ENCODE measurements at places on chromosomes 6 and 20.

- no peak for DNase-seq
Observed at GRCh38 chr6:125753218-125753936, 3.9 kb downstream of the HEY2 start.

DNA sequence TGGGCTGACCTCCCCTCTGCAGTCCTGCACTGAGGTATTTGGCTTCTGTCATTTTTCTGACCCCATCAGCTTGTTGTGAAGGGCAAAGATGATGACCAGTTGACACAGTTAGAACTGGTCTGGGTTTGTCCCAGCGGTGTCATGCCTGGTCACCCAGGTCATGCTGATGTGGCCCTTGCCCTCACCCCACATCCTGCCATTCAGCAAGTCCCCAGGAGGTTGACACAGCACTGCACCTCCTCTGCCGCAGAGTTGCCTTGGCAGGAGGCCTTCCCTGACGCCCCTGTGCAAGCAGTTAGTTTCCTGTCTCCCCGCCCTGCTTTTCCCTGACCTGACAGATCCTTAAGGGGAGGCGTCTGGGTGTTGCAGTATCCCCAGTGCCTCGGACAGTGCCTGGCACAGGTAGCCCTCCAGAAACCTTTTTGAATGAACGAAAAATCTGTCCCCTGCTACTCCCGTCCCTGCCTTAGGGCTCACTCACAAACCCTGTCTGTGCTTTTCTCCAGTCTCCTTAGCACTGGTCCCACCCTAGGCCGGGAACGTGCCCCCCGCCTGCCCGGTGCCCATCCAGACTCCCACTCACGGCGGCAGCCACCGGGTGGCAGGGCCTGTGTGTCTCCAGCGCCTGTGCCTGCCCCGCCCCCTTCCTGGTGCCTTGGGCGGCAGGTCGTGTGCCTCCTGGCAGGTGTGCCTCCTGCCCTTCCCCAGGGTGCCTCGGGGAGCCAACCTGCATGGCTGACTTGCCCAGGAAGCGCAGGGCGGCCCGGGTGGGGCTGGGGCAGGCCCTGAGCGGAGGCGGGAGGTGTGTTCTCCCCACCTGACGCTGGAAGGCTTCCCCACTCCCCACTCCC, 146.3 kb upstream of the RNF24 start:
- no peak for DNase-seq

DNA sequence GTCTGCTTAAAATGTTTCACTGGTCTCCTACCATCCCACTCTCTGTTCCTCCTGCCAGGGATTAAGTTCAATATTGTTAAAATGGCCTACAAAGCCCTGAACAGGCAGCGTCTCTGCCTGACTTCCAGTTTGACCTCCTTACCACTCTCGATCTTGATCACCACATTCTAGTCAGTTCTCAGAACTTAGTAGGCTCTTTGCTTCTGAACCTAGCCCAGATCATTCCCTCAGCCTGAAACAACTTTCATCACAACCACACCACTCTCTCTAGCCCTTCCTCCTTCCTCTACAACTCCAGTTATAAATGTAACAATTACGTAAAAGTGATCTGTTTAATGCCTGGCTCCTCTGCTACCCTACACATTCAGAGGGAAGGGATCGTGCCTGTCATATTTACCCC, 53.3 kb downstream of the ATG5 start:
- DNase-seq = no peak

- no peak for DNase-seq
Observed at GRCh38 chr6:14784596-14785492, 461.0 kb upstream of the JARID2 start.

GRCh38 chr6:109466212-109466923, 10.8 kb upstream of the MICAL1 start:
- DNase-seq = no peak

DNA sequence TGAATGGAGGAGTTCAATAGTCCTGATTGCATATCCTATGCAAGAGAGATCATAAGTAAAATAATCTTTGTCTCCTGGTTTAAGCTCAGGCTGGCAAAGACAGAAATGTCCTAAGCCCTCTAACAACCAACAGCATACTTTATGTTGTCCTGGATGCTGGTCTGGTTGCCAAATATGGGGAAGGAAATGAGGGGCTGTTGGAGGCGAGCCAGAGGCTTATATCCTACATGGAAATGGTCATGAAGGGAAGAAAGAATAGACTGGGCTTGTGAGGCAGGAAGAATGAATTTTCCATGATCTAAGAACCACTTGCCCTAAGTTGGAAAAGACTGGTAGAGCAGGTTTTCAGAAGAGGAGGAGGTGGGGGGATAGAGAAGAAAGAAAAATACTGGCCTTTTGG, 237.1 kb downstream of the SMOC2 start:
- no peak for DNase-seq

GRCh38 chr6:166959911-166960608, 3.7 kb upstream of the RNASET2 start:
- DNase-seq = no peak

GRCh38 chr6:53161481-53162009, 12.9 kb upstream of the GCM1 start:
- no peak for DNase-seq

DNA sequence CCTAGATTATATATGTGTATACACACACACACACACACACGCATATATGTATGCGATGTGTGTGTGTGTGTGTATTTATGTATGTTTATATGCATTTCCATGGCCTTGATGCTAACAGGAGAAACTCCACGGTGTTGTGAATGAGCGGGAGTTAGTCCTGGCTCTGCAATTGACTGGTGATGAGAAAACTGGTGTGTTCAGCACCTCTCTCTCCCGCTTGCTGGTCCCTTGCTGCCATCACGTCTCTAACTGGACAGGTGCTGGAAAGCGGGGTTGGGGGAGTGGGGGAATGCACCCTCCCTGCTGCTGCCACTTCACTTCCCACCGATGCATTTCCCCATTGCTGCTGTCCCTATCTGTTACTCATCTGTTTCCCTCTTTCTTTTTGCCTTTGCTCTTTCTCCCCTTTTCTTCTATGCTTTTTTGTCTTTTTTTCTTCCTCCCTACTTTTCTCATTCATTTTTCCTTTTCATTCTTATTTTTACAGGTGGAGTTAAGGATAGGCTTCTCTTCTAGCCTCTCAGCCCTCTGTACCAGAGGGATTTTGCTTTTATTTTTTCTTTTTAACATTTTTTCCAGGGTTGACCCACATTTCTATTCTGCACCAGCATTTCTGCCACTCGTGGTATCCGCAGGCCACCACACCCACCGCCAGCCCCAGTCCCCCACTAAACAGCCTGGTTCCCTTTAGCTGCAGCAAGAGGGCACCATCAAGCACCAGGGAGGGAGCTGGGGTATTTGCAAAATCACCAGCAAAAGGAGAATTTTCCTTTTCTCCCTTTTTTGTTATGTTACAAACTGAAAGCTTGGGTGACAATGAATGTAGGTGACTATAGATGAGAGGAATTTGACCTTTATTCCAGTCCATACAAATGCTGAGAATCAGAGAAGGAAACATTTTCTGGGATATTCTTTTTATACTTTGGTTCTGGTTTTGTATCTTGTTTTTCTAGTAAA, 115.6 kb downstream of the TCP11 start:
- no peak for DNase-seq

DNA sequence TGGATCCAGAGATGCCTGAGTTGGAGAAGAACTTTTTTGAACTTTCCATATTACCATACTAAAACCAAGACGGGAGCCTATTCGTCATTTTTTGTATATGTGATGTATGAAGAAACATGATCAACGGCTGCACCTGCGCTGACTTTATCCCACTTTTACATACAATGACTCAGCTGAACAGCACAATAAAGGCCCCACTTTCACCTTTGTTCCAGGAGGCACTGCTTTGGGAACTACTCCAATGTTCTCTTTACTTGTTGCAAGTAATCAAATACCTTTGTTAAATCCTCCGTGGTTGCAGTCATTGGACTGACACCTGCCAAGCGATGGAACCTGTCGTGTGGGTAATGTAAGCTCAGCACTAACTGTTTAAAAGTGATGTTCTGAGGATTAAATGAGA, 17.3 kb upstream of the BTN3A2 start:
- no peak for DNase-seq

- DNase-seq = no peak
Observed at GRCh38 chr6:167013067-167013466, 13.9 kb downstream of the CEP43 start.

- no peak for DNase-seq
Observed at GRCh38 chr6:158387578-158387977, 75.3 kb downstream of the TULP4 start.

DNA sequence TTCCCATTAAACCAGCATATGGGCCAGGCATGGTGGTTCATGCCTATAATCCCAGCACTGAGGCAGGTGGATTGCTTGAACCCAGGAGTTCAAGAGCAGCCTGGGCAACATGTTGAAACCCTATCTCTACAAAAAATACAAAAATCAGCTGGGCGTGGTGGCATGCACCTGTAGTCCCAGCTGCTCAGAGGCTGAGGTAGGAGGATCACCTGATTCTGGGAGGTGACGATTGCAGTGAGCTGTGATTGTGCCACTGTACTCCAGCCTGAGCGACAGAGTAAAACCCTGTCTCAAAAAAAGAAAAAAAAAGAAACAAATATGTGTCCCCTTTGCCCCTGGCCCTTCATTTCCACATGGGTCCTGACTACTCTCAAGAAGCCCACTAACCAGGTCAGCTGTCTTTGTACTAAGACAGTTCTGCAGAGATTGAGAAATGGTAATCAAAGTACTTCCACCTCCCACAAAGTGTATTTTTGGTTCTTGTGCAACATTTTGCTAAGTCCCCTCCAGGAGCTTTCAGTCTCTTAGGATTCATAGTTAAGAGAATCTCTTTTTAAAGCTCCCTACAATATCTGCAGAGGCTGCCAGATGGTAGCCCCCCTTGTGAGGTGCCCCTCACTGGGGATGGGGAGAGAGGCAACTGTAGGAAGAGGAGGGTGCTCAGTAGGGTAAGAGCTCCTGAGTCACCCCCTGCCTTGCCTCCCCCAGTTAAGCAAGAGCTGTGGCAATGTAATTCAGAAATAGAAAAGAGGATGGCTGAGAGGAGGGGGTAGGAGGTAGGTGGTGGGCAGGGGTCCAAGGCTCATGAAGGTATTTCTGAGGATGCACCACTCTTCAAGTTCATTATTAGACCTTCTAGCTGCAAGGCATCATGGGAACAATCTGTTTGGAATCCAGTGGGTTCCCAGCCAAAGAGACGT, 16.5 kb upstream of the WFDC2 start:
- DNase-seq = no peak

DNA sequence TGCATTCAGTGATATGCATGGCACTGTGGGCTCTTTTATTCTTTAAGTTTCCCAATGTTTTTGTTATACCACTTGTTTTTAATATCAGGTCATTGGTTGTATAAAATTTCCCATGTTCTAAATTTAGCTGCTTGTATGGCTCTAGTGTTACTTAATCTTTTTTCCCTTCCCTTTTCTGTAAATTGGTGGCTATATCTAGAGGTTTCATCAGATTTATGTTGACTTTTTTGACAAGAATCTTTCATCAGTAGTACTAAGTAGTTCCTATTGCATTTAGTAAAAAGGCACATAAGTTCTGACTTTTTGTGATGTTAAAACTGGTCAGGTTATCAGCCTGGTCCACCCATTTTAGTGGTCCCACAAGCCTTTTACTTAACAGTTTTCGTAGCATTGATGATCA, 51.1 kb downstream of the MMS22L start:
- no peak for DNase-seq

DNA sequence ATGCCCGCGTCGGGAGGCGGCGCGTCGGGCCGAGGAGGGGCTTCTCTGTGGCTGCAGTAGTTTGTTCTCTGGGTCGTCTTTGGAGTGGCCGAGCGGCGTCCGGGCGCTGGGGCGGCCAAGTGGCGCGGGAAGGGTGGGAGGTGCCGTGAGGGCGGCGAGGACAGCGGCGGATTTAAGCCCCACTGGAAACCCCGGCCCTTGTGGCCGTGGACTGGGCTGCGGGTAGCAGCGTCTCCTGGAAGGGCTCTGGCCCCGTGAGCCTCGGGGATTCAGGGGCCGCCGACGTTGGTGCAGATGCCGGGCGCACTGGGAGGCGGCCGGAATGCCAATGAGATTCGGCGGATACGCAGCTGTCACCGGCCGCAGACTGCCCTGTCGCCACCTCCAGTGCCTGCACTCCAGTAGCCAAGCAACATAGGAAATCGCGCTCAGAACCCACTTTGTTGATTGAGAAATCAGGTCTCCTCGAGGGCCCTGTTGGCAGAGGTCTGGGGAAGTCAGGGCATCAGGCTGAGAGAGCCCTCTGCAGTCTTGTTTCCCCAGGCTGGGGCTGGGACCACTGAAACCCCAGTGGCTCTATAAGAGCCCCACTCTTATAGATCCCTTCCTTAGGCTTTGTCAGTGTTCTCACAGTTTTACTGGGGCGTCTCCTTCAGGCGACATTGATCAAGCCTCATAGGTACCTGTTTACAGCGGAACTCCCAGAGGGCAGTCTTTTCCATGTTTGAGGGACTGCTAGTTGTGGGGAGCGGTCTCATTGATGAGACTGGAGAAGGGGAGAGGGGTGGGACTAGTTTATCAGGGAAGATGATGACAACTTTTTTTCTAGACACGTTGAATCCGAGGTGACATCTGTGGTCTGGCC, 642 bp downstream of the GZF1 start:
- DNase-seq = no peak

DNA sequence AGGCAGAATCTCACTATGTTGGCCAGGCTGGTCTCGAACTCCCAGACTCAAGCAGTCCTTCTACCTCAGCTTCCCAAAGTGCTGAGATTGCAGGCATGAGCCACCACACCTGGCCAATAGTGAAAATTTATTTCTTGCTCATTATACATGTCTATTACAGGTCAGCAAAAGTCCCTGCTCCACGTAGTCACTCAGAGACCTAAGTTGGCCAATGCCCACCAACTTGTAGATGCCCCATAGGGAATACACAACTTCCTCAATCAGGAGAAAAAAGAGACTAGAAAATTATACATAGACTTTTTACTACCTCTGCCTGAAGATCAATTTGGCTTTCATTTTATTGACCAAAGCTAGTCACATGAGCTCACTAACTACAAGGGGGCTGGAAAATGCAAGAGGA, 22.0 kb upstream of the CGA start:
- no peak for DNase-seq

- DNase-seq = no peak
Observed at GRCh38 chr20:57586370-57586793, 25.5 kb downstream of the PCK1 start.

DNA sequence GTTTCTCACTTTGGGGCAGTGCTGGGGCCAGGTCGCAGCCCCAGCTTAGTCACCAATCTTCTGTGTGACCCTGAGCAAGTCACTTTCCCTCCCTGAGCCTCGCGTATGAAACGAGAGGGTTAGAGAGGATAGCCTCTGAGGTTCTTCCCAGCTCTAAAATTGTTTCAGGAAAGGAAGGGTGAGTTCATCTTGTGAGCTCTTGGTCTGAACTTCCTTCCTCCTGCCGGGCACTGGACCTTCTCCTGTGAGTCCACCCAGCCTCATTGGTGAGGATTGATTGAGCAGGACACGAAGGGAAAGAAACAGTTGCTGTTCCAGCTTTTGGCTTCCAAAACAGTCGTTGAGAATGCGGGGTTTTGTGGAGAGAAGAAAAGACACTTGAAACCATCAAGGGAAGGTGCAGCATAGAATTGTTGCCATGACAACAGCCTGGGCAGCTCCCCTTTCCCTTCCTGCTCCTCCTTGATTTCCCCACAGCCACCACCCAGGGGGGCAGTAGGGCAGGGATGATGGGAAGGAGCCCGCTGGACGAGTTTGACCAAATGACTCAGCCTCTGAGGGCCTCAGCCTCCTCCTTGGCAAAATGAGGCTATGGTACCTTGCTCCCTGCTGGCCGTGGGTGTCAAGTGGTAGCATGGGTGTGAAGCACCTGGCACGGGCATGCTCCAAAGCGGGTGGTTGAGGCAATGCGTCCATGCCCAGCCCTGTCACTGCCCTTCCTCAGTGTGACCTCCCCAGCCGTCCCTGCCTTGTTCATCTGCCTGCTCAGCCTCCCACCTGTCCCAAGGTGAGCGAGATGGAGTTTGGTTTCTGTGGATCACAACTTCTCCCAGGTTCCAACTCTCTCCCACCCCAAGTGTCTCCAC, 107.8 kb downstream of the CDC5L start:
- DNase-seq = no peak

Data from activated T-helper 1 cell treated with anti-CD3 and anti-CD28 coated beads, Interleukin-2, amount 50 U/mL, for 16 hours (primary cell).